Esophagus mucosa (tissue), 1 donor: ENCODE measurements at places on chromosomes 5 and 9.

- no peak for ATAC-seq
Measured at GRCh38 chr5:90153031-90153430, 256.5 kb downstream of the CETN3 start.

- no peak for ATAC-seq
Measured at GRCh38 chr9:120628207-120628924, 48.4 kb upstream of the CDK5RAP2 start.

DNA sequence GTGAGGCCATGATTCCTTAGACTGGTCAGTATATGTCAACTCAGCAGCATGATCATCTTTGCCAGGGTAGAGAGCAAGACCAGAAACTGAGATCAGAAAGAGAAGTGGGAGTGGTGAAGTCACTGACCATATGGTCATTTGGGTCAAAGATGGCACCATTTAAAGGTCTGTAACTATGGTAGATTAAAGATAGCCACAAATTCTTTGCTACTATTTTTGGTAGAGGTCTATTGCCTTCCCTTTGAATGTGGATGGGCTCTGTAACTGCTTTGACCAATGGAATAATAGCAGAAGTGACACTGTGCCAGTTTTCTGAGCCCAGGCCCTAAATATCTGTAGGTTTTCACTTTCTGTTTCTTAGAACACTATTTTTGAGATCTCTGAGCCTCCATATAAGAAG, 117.6 kb downstream of the PCSK1 start:
- no peak for ATAC-seq

- ATAC-seq, result peak; percentile 36
Measured at GRCh38 chr9:82101475-82101874, 112.9 kb downstream of the SPATA31D1 start.

GRCh38 chr5:152477536-152477935, 72.5 kb upstream of the NMUR2 start:
- ATAC-seq, result no peak

DNA sequence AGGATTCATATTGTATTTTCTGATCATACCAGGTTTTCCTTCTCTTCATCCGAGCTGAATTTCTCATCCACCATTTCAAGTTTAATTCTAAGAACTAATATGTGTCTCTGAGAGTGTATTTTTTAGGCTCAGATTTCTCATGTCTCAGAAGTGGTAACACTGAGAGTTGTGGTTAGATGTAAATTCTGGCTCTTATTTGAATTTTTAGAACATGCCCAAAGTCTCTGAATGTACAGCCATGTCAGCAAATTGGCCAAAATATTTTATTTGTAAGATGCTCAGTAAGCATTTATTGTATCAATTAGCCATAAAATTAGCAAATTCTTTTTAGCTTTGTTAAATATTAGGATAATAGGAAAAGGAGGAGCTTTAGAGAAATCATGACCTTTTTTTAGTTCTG, 16.6 kb downstream of the SV2C start:
- no peak for ATAC-seq

DNA sequence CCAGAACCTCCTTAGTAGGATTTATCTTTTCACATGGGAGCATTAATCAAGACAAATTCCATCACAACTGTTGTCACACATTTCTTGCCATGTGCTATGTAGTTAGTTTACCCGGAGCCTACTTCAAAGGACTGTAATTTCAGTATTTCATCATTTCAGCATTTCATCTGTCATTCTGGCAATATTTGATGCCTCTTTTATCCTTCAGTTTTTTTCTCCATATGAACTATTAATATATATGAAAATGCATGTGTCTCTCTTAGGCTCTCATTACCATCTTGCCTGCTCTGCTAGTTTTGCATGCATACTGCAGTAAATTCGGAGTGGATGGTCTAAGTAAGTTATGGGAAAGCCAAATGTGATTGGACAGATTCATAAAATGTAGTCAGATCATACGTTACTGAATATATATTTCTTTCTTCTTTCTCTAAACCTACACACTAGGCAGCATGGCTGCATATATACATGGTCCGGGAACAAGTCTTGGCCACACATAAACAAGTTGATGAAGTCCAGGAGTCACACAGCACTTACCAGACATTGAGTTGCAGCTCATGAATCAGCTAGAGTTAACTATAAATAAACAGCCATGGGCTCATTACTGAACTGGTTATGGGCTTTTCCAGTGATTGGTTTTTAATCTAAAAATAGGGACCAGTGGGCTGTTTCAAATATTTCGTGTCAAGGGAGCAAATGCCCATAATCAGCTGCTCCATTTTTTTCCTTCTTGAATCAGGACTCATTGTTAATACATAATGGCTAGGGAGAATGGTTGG, 46.6 kb downstream of the SPATA31D1 start:
- no peak for ATAC-seq

GRCh38 chr5:81896764-81897163, 75.1 kb upstream of the ATG10 start:
- no peak for ATAC-seq

- no peak for ATAC-seq
Measured at GRCh38 chr5:72402959-72403628, 82.9 kb downstream of the PTCD2 start.

GRCh38 chr5:96590796-96591195, 71.4 kb upstream of the CAST start:
- ATAC-seq, result no peak

- no peak for ATAC-seq
Measured at GRCh38 chr5:170145462-170145861, 39.8 kb downstream of the FOXI1 start.

GRCh38 chr9:127351182-127352166, 45.5 kb upstream of the SLC2A8 start:
- peak; percentile 90 for ATAC-seq

- ATAC-seq, result no peak
Measured at GRCh38 chr5:156019571-156020180, 307.3 kb upstream of the SGCD start.
